CD4-positive, alpha-beta T cell treated with Interleukin-10 for 1 hour (primary cell): ENCODE measurements at places on chromosomes 5 and 9.

DNA sequence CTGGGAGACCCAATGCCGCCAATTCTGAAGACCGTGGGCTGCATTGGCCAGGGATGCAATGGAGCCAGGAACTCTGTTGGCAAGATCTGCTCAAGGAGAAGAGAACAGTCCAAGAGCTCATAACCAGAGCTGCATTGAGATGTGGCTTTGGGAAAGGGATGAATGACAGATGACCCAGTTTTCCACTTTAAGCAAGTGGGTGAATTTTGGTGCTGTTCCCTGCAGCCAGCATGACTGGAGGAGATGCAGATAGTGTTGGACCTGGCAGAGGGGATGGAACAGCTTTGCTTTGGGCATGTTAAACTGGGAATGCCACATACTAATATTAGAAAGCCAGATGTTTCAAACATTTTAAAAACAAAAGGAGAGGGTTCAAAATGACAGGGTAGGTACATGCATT lies 143.1 kb downstream of the FSTL4 start:
- no peak for DNase-seq

DNA sequence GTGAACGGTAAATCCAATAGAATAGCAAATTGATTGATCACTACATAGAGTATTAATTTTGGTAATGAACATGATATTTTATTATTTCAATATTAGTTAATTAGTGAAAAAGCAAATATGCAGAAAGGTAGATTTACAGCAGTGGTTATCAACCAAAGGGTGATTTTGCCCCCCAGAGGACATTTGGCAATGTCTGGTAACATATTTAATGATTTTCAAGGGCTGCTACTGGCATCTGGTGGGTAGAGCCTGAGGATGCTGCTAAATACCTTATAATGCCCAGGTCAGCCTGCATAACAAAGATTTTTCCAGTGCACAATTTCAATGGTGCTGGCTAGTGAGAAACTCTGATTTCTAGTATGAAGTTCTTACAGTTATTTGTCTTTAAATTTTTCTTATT lies 1313.7 kb downstream of the PTPRD start:
- no peak for DNase-seq

- DNase-seq = no peak
Measured at GRCh38 chr9:101648493-101648892, 53.7 kb upstream of the PPP3R2 start.

GRCh38 chr5:173963182-173963838 lies 25.7 kb upstream of the C5orf47 start:
- no peak for DNase-seq

- DNase-seq = no peak
Measured at GRCh38 chr9:121640491-121641223, 10.8 kb upstream of the DAB2IP start.

DNA sequence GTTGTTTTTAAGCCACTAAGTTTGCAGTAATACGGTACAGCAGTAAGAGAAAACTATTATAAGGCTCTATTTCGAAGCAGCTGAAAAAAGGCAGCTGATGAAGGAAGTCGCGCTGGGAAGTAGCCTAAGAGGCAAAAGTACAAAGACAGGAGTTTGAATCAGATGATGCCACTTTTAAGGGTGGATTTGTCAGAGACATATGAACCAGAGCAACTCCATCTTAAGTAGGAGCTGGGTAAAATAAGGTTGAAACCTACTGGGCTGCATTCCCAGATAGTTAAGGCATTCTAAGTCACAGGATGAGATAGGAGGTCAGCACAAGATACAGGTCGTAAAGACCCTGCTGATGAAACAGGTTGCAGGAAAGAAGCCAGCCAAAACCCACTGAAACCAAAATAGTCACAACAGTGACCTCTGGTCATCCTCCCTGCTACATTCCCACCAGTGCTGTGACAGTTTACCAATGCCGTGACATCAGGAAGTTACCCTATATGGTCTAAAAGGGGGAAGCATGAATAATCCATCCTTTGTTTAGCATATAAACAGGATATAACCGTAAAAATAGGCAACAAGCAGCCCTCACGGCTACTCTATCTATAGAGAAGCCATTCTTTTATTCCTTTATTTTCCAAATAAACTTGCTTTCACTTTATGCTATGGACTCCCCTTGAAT lies 91.8 kb upstream of the PRSS3 start:
- no peak for DNase-seq

GRCh38 chr9:126471084-126471624 lies 142.6 kb upstream of the LMX1B start:
- peak; percentile 82 for DNase-seq

GRCh38 chr5:91190314-91190690 lies 192.8 kb downstream of the ARRDC3 start:
- DNase-seq = no peak

GRCh38 chr9:127449332-127449966 lies 1.8 kb downstream of the RPL12 start:
- DNase-seq = no peak

- no peak for DNase-seq
Measured at GRCh38 chr5:171595801-171596231, 176.4 kb downstream of the FGF18 start.

DNA sequence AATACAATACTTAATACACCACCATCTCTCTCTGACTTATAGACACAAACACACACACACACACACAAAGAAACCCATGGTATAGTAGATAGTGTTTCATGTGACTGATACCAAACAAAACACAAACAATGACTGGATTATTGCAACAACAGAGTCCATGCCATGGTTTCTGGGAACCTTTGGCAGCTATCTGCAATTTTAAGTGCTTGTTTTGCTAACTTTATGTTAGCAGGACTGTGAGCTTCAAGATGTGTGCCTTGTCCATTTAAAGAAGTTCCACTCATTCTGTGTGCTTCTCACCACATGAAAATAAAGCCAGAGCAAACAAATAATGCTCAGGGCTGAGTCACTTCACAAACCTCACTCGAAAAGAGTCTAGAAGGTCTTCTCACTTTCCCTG lies 15.1 kb upstream of the LURAP1L start:
- no peak for DNase-seq

DNA sequence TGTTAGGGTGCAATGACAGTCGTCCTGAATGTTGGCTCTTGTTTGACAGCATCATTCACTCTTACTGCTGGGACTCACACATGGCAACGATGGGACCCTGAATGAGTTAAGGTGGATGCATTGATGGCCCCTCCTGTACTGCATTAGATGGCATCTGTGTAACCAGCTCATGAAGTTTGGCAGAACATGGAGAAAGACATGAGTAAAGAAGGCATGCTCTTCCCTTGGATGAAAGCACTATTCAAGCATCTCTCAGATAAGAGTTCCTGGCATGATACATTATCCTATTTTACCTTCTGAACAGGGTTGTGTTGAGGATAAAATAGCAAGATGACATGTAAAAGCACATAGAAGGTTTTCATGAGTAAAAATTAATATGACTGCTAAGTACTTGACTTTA lies 142.2 kb upstream of the GAS1 start:
- DNase-seq = no peak

- DNase-seq = no peak
Measured at GRCh38 chr9:80720579-80720978, 968.8 kb downstream of the TLE1 start.

DNA sequence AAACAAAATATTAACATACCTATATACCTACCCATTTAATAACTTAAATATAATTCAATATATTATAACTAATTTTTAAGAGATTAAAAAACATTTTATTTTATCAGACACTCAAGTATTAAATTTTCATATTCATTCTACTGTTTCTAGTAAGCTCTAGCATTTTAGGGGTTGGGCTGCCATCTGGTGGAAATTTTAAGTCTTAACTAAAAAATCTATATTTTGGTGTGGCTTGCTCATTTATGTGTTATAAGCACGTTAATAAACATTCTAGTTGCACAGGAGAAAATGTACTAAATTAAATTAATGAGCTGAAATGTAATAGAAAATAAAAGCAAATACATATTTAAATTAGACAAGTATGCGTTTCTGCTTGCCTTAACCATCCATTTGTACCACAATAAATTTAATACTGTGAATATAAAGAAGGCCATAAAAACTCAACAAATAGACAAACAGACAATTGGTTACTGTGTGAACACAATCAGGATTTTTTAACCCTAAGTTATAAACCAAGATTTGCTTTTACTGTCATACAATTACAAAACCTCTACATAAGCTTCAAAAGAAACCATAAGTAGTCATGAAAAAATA lies 1728.3 kb upstream of the CDH9 start:
- DNase-seq = no peak

GRCh38 chr5:179648410-179648809 lies 24.9 kb upstream of the HNRNPH1 start:
- DNase-seq = no peak

- DNase-seq = no peak
Measured at GRCh38 chr9:132190966-132191365, 29.1 kb downstream of the NTNG2 start.

- no peak for DNase-seq
Measured at GRCh38 chr5:126410623-126411022, 12.6 kb upstream of the GRAMD2B start.

DNA sequence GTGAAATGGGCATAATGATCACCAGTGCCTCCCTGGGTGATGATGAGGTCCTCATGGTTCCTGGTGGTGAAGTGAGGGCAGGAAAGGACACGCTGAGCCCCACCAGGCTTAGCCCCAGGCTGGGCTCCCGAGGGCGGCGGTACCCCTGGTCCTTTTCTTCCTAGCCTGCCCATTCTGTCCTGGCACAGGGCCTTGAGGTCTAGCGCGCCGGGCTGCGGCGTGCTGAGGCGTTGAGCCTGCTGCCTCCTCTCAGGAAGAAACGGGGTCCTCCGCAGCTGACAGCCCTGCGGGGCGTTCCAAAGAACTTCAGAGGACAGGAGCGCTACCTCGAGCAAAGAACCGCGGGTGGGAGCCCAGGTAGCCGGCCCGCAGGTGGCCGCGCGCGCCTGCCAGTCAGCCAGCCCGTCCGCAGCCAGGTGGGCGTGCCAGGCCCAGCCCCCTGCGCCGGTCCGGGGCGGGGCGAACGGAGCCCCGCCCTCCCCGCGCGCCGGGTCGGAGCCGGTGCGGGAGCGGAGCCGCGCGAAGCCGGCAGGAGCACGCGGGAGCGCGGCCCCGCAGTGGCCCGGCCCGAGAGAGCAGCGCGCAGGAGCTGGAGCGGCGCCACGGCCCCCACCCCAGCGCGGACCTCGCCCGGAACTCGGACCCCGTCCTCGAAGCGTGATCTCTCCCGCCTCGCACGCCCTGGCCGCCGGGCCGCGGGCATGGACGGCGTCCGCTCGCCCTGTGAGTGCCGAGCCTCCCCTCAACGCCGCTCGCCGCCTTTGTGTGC lies at the start of gene WNK2:
TSS of gene WNK2 (plus strand) at position 477 of the 769 bp plus-strand sequence. CDS start 791 bp downstream, outside the sequence.
- DNase-seq = peak; percentile 54

- no peak for DNase-seq
Measured at GRCh38 chr9:35842020-35842745, 13.2 kb downstream of the TMEM8B start.
